ENCODE measurements at places on chromosomes 6 and 20.
A peak's percentile ranks its signal among the peaks of the same experiment; 100 is the strongest.

GRCh38 chr6:137734005-137734874 lies 132.8 kb upstream of the TNFAIP3 start:
- DNase-seq = no peak

GRCh38 chr6:159969921-159970320 lies 1.0 kb downstream of the IGF2R start:
- peak; percentile 90 for DNase-seq

- DNase-seq = peak; percentile 35
Measured at GRCh38 chr6:32982084-32982701, 13.8 kb downstream of the BRD2 start.

GRCh38 chr6:168073937-168074730 lies 4.9 kb downstream of the FRMD1 start:
- no peak for DNase-seq

GRCh38 chr6:10422737-10423034 lies 7.8 kb upstream of the TFAP2A start:
- peak; percentile 15 for DNase-seq

GRCh38 chr6:124517339-124517738 lies 444.9 kb upstream of the RNF217 start:
- DNase-seq = no peak

GRCh38 chr20:35443003-35443402 lies 5.0 kb upstream of the GDF5 start:
- DNase-seq = peak; percentile 49

DNA sequence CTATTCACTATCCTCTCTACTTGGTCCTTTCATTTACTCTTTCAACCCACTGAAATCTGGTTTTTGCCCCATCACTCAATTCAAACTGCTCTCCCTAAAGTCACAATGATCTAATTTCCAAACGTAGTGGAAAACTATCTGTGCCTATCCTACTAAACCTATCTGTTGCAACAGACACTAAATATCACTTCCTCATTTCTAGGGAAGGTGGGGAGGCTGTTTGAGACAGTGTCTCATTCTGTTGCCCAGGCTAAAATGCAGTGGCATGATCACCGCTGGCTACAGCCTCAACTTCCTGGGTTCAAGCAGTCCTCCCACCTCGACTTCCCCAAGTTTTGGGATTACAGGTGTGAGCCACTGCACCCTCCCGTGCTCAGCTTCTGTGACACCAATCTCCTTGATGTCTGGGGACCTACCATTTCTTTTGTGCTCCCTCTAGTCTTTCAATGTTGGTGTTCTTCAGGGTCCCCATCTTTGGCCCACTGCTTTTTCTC lies 8.8 kb downstream of the RANBP9 start:
- no peak for DNase-seq

DNA sequence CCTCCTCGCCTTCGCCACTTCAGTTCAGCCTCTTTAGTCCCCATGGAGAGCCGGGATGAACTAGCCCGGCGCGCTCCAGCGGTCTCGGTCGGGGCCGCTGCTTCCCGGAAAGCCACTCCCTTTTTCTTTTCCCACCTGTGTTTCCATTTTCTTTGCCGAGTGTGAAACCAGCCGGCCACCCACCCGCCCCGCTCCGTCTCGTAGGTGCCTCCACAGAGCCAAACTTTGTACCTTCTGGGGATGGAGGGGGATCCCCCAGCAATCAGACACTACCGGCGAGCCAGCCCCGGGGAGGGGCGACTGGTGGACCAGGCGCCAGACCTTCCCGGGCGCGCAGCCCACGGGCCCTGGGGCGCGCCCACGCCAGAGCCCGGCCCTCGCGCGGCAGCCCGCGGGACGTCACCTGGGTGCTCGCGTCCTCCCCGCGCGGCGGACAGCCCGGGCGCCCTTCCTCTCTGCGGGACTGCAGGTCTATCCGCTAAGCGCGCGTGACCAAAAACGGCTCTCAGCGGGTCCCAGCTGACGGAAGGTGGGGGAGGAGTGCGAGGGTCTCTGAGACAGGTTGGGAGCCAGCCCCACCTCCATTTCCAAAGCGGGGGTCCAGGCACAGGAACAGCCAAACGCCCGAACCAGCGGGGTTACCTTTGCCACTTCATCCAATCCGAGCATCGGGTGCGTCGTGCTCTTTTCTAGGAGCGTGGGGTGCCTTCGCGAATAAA lies at the start of gene MCHR2:
MCHR2 (minus strand) TSS at position 691 of the 719 bp plus-strand sequence. CDS start 38,076 bp downstream, outside the sequence.
- DNase-seq = peak; percentile 38

GRCh38 chr6:76262240-76262639 lies 189.8 kb upstream of the IMPG1 start:
- no peak for DNase-seq

DNA sequence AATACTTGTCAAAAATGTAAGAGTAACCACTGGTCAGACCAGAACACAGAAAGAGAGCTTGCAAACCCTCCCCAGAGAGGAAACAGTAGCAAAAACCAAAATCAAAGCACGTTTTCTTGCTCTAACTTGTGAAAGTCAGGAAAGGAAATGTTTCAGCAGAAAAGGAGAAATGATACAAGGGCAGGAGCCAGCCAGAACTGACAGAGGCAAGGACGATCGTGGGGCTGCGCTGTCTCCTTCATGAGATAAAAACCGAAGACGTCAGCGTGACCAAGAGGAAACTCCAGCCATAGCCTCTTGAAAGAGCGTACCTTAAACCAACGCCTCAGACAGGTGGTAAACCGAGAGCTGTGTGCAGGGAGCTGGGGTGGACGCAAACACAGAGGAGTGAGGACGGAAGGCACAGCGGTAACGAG lies 27.5 kb downstream of the LAMA5 start:
- DNase-seq = no peak

- DNase-seq = no peak
Measured at GRCh38 chr6:118639054-118639964, 12.1 kb downstream of the CEP85L start.

GRCh38 chr20:20489054-20489453 lies 121.2 kb downstream of the INSM1 start:
- DNase-seq = no peak

- DNase-seq = peak; percentile 4
Measured at GRCh38 chr6:101226677-101227135, 166.8 kb upstream of the GRIK2 start.

- no peak for DNase-seq
Measured at GRCh38 chr6:2782825-2783187, 17.6 kb downstream of the WRNIP1 start.

- peak; percentile 45 for DNase-seq
Measured at GRCh38 chr6:13859871-13860555, 45.7 kb upstream of the MCUR1 start.

GRCh38 chr6:33632558-33633039 lies 11.5 kb downstream of the ITPR3 start:
- peak; percentile 69 for DNase-seq

GRCh38 chr6:127298475-127298874 lies 31.8 kb downstream of the RNF146 start:
- no peak for DNase-seq

DNA sequence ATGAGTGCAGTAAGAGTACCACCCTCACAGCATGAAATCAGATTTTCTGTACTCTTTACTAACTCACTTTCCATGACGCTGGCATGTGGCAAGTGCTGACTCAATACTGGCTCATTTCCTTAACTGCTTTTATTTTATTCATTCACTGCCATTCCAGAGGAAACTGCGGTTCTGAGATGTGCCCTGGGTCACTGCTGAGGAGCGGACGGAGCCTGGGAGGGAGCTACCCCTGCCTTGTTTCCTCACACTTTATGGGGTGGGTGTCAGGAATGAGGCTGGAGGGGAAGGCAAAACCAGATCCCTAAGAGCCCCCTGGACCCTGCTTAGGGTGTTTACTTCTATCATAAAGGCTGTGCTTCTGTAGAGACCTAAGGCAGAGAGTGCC lies 14.4 kb downstream of the NT5E start:
- DNase-seq = peak; percentile 38

- DNase-seq = peak; percentile 14
Measured at GRCh38 chr20:35497780-35498189, 31.7 kb downstream of the C20orf173 start.

DNA sequence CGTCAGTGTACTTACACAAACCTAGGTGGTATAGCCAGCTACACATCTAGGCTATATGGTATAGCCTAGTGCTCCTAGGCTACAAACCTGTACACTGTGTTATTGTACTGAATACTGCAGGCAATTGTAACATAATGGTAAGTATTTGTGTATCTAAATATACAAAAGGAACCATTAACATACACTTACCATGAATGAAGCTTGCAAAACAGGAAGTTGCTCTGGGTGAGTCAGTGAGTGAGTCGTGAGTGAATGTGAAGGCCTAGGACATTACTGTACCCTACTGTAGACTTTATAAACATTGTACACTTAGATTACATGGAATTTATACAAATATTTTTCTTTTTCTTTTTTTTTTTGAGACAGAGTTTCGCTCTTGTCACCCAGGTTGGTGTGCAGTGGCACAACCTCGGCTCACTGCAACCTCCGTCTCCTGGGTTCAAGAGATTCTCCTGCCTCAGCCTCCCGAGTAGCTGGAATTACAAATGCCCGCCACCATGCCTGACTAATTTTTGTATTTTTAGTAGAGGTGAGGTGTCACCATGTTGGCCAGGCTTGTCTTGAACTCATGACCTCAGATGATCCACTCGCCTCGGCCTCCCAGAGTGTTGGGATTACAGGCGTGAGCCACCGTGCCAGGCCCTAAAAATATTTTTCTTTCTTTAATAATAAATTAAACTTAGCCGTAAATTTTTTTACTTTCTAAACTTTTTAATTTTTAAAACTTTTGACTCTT lies 15.4 kb upstream of the KIAA1755 start:
- no peak for DNase-seq

Measured in eye (tissue), 1 donor.